T-helper 1 cell (primary cell): ENCODE measurements at places on chromosomes 12 and 14.

- no peak for DNase-seq
These were observed 605 bp downstream of the ANKRD52 start for GRCh38 chr12:56257491-56258067.

DNA sequence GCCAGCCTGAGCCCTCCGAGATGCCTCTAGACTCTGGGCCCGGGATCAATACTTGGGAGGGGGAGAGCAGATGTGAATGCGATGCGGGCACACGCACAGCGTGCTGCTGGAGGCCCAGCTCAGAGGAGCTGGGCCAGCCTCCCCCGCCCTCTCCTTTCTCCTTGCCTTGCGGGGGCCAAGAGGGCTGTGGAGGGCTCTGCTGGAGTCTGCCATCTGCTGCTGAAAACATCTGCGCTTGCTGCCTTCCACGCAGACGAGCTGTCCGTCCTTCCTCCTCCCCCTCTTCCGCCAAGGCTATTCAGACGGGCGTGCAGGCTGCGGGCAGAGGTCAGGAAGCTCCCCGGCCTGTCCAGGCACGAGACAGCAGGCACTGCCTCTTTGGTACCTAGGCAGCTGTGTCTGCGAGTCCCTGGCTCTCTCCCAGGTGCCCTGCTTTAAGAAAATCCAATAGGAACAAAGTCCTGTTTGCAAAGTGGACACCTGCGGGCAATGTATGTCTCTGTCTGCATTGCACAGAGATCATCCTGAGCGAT is 75.2 kb downstream of the SPRING1 start:
- DNase-seq = no peak

GRCh38 chr14:99579903-99580571 is 24.0 kb downstream of the CCDC85C start:
- no peak for DNase-seq

DNA sequence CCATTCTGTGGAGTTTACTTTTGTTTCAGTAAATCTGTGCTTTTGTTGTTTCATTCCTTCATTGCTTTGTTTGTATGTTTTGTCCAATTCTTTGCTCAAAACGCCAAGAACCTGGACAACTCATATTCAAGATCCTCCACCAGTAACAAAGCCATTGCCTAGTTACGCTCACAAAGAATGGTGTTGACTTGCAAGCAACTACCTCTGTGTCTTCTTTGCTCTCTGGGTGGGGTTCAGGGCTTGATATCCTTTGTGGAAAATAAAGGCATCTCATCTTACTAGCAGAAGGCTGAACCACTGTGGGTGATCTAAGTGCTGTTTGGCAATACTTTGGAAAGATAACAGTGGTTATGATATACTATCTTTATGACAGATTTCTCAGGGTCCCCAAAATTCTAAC is 233.4 kb upstream of the ABCD2 start:
- no peak for DNase-seq

DNA sequence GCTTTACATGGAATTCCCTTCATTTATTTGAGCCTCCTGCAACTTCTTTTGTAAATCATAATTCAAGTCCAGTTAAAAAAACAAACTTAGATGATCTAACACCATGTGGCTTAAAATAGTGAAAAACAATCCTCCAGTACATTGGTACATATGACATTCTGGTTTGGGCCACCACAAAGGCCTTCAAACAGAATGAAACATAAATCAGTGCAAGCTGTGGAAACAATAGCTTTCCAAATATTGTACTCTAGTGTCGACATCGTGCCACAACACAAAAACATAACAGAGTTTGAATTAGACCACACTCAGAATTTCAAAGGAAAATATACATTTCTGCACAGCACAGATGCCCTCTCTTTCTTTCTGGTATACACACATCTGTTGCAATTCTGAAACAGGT is 751.3 kb downstream of the SLC6A15 start:
- DNase-seq = no peak

DNA sequence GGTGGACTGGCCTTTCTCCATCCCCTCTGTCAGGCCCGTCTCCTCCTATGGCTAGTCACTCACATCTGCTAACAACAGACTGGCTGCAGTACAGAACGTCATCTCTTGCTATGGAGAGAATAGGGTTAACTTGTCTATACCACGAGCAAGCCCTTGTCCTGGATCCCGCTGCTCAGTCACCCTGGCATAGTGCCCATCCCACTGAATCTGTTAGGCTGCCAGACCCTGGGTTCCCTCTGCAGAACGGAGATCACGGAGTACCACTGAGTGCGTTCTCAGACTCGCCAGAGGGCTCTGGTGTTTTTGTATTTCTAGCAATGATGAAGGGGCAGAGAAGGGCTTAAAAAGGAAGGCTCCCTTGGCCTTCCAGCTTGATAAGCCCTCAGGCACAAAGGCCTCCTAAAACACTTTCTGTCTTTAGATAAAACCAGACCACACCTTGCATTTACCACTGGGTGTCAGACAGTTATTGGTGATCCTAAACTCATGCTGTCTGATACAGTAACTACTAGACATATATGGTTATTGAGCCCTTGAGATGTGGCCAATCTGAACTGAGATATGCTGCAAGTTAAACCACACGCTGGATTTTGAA is 6.3 kb upstream of the NRIP2 start:
- DNase-seq = no peak

GRCh38 chr14:68796418-68797101 is 3.7 kb upstream of the ZFP36L1 start:
- DNase-seq = no peak
